Tibial artery (tissue), 4 donors: ENCODE measurements at places on chromosomes 7 and 10.

GRCh38 chr10:5645375-5645774 is 21.0 kb downstream of the ASB13 start:
- peak; percentile 55 for DNase-seq

- no peak for DNase-seq
Observed at GRCh38 chr10:88661577-88661976, 2.7 kb upstream of the LIPF start.

GRCh38 chr7:148286150-148286549 is 304.4 kb upstream of the C7orf33 start:
- DNase-seq = no peak

DNA sequence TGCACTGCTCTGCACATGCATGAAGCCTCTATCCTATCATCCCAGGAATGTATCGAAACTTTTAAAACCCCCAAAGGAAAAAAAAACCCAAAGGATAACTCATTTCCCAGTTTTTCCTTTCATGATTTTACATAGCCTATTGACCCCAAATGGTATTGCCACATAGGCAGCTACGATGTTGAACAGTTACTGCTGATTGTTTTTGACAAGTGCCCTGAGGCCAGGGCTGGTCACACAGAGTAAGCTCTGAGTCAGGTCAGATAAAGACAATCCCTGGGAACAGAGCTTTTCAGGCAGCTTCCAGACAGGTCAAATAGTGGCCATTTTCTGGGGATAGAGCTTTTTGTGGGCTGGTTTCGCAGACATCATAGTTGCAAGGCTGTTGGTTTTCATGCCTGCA is 52.1 kb downstream of the MYL10 start:
- no peak for DNase-seq

GRCh38 chr7:121302214-121302745 is 26.5 kb upstream of the WNT16 start:
- DNase-seq = no peak

DNA sequence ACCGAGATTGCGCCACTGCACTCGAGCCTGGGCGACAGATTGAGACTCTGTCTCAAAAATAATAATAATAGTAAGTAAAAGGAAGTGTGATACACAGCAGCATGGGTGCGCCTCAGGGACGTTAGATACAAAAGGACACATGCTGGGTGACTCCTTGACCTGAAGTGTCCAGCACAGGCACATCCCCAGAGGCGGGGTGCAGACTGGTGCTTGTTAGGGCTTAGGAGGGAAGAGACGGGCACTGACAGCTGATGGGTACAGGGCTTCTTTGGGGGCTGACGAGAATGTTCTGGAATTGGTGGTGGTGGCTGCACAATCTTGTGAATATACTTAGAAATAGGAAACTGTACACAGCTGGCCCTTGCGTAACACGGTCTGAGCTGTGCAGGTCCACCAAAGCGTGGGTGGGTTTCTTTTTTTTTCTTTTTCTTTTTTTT is 61.8 kb upstream of the DNAJB6 start:
- peak; percentile 64 for DNase-seq

DNA sequence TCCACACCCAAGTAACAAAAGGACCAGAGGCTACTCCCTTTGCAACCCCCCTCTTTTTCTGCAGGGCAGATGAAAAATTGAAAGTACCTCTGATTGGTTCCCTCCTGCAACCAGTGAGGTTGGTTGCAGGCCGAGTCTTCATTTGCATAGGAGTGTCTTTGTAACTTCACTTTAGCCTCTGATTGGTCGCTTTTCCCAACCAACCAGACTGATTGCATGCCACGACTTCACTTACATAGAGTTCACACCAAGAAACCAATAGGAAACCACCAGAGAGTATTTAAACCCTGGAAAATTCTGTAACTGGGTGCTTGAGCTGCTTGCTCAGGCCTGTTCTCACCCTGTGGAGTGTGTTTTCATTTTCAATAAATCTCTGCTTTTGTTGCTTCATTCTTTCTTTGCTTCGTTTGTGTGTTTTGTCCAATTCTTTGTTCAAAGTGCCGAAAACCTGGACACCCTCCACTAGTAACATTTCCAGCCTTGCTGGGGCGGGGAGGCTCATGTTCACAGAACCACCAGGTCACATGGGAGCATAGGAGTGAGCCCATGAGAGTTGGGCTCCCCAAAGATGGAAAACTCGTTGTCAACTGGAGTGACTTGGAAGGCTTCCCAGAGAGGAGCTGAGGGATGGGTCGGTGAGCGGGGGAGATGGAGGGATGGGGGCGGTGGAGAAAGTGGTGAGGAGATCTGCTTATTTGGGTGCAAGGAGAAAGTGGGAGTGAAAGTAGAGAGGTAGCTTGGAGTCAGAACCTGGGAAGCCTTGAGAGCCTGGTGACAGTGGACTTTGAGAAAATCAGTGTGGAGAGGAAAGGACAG is 223.6 kb downstream of the GFRA1 start:
- no peak for DNase-seq

GRCh38 chr10:1591045-1591444 is 146.3 kb downstream of the ADARB2 start:
- DNase-seq = no peak

DNA sequence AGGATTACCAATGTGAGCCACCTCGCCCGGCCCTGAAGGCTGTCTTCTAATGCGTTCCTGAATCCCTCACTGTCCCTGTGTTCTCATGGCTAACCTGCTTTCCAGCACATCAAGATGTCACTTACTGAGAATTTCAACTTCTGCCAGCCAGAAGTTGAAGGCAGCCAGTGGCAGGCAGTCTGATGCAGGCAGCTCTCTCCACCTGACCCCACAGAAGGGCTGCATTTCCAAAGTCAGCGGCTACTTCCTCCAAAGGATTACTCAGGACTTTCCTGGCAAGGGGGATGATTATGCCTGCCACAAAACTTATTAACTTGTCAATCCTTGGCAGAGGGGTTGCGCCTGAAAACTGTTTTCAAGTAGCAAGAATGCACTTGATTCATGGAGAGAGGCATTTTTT is 1219.4 kb downstream of the TYW1 start:
- no peak for DNase-seq

- DNase-seq = no peak
Observed at GRCh38 chr10:124619195-124619594, 125.0 kb downstream of the FAM53B start.

GRCh38 chr10:11827414-11827813 is 4.3 kb downstream of the PROSER2 start:
- no peak for DNase-seq

DNA sequence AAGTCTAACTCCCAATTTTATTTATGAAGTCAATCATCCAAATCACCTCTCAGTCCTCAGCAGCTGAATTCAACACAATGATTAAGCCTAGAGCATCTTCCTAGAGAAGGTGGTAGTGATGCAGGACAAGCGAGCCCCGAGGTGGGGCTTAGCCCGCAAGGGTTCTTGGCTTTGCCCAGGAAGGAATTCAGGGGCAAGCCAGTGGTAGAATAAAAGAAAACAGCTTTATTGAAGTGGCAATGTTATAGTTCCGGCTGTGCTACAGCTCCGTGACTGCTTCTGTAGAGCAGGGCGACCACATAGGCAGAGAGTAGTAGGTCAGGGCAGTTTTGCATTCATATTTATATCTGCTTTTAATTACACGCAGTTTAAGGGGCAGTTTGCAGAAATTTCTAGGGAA is 18.1 kb downstream of the IL2RA start:
- DNase-seq = no peak

DNA sequence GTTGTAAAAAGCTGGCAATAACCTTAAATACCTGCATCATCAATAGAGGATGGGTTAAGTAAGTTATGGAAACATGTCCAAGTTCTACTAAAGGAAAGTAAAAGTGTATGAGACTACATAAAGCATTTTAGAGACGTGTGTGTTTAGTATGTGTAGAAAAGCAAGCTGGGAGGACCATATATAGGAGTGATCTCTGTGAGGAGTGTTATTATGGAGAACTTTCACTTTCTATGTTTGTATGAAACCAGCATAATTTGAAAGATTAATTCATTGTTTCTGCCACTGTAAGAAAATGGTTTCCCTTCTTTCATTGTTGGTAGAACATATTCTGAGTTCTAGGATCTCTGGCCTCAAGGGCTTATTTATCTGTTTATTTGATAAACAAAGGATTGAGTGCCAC is 19.2 kb upstream of the PDLIM1 start:
- DNase-seq = no peak
